NCI-H2107 (cell line): ENCODE measurements at places on chromosomes 3 and 15.
A peak's percentile ranks its signal among the peaks of the same experiment; 100 is the strongest.

DNA sequence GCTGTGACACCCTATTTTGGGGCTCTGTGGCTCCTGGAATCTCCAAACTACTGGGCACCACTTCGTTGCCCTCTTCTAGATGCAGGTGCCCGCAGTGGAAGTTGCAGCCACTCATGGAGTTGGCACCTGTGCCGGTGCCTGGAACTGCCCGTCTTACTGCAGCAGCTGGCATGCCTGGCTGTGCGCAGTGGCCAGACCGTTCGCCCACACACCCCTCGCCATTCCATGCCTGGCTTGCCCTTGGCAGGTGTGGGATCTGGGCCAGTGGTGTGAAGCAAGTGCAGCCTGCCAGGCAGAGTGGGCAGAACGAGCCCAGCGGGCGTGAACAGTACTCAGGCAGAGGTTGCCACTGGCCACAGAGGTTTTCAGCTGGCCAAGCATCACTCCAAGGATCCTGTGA is 1286.7 kb downstream of the ROBO1 start:
- no peak for DNase-seq

DNA sequence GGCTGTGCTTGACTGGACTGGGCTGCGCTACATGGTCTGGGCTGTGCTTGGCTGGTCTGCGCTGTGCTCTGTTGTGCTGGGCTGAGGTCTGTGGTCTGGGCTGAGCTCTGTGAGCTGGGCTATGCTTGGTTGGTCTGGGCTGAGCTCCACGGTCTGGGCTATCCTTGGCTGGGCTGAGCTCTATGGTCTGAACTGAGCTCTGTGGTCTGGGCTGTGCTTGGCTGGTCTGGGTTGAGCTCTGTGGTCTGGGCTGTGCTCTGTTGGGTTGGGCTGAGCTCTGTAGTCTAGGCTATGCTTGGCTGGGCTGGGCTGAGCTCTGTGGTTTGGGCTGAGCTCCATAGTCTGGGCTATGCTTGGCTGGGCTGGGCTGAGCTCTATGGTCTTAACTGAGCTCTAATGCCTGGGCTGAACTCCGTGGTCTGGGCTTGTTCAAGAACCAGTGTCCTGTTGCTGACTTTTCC is 92.0 kb downstream of the PLXNA1 start:
- peak; percentile 77 for DNase-seq

- no peak for DNase-seq
Observed at GRCh38 chr3:8484409-8485140, 17.0 kb upstream of the LMCD1 start.

- peak; percentile 41 for DNase-seq
Observed at GRCh38 chr3:127170814-127171213, 22.1 kb upstream of the PRR23E start.

DNA sequence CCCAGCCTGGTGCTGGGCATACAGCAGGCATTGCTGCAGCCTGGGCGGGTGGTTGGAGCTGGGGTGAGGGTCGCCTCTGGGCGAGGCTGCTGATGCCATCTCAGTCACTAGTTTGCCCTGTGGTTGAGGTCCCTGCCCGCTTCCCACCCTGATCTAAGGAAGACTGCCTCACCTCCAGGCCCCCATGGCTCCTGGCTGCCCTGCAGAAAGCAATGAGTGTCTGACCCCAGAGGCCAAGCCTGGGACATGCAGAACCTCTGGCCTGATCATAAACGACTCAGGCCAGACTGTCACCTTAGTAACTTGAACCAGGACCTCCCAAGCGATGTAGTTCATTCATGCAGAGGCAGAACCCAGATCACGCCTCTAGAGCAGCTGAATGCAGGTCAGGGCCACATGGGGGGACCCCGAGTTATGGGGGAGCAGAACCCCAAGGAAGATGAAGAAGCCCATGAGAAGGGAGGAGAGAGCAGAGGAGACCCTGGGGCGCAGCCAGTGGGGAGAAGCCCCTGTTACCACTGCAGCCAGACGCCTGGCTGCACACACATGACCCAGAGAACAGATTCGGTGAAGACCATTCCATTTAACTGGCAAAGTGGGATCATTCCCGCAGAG is 213.9 kb downstream of the TBC1D2B start:
- no peak for DNase-seq

DNA sequence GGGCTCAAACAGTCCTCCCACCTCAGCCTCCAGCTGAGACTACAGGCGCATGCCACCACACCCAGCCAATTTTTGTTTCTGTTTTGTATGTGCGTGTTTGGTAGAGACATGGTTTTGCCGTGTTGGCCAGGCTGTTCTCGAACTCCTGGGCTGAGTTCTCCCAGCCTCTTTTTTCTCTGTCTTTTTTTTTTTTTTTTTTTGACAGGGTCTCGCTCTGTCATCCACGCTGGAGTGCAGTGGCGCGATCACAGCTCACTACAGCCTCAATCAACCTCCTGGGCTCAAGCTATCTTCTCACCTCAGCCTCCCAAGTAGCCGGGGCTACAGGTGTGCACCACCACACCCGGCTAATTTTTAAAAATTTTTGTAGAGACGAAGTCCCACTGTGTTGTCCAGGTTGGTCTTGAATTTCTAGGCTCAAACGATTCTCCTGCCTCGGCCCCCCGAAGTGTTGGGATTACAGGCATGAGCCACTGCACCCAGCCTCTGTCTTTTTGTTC is 867 bp upstream of the DCAF1 start:
- DNase-seq = no peak

GRCh38 chr3:105281989-105282388 is 84.7 kb upstream of the ALCAM start:
- no peak for DNase-seq

DNA sequence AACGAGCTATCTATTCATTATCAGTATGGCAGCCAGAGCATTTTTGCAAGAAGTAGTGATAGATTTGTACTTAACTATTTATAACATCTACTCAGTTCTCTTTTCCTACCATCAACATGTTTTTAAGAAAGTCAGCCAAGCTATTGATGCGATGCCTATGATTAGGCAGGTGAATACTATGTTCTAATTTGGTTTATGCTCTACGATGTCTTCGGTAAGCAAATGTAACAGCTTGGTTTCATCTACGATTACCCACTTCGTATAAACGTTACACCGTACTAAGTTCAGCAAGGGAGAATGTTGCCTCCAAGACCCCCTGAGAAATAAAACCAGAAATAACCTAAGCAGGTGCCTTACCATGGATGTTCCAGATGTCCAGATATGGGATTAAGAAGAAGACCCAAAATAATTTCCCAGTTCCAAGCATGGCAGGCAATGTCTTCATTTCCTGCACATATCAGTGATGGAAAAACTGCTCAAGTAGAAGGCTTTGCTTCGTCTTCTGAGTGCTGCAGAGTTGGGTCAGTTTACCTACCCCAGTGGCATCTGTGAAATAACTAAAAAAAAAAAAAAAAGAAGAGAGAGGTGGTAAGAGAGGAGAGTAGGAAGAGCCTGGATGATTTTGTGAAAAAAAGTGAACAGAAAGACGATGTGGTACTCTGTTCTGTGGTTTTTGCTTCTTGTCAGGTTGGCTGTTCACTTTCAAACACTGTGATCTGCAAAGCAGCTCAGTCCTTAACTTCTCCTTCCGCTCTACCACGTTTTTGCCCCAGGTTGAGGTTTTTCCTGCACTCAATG is at the start of gene BTLA:
BTLA (minus strand) TSS at position 559 of the 798 bp plus-strand sequence; CDS start at position 445, 114 bp downstream.
- no peak for DNase-seq

GRCh38 chr15:31752065-31752762 is 278.1 kb upstream of the CHRNA7 start:
- no peak for DNase-seq
